ENCODE measurements at places on chromosomes 4 and X.

DNA sequence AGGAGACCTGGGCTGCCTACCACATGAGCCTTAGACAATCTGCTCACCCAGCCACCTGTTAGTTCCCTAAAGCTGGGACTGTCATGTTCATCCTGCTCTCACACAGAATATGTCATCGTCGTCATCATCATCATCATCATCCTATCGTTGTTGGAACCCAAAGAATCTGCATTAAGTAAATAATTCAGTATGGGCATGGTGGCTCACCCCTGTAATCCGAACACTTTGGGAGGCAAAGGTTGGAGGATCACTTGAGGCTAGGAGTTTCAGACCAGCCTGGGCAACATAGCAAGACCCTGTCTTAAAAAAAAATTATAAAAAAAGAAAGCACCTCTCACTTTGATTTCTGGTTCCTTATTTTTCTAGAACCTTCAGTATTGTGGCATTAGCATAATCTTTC is 6.4 kb downstream of the ENOPH1 start:
- no peak for DNase-seq

- no peak for DNase-seq
Observed at GRCh38 chrX:31796624-31797023, 724.8 kb upstream of the FTHL17 start.

GRCh38 chr4:96103086-96103485 is 263.2 kb downstream of the PDHA2 start:
- no peak for DNase-seq

DNA sequence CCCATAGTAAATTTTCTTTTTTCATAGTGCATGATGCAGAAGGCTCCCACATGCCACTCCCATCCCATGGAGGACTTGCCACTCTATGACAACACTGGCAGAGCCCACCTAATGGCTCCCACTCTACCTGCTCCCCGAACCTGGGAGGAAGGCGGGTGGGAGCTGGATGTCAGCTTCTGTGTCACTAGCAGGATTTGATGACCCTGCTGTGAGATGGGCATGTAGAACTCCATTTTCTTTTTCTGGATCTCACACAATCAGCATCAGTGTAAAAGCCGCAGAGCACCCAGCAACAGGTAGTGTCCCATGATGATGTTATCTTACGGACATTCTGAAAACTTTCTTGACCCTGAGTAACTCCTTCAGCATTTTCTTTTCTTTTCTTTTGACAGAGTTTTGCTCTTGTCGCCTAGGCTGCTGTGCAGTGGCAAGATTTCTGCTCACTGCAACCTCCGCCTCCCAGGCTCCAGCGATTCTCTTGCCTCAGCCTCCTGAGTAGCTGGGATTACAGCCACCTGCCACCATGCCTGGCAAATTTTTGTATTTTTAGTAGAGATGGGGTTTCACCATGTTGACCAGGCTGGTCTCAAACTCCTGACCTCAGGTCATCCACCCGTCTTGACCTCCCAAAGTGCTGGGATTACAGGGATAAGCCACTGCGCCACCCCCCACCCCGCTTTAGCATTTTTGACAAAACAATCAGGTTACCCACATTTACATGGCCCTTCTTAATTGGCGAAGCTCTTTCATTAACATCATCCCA is 15.0 kb upstream of the ADH1A start:
- DNase-seq: no peak

DNA sequence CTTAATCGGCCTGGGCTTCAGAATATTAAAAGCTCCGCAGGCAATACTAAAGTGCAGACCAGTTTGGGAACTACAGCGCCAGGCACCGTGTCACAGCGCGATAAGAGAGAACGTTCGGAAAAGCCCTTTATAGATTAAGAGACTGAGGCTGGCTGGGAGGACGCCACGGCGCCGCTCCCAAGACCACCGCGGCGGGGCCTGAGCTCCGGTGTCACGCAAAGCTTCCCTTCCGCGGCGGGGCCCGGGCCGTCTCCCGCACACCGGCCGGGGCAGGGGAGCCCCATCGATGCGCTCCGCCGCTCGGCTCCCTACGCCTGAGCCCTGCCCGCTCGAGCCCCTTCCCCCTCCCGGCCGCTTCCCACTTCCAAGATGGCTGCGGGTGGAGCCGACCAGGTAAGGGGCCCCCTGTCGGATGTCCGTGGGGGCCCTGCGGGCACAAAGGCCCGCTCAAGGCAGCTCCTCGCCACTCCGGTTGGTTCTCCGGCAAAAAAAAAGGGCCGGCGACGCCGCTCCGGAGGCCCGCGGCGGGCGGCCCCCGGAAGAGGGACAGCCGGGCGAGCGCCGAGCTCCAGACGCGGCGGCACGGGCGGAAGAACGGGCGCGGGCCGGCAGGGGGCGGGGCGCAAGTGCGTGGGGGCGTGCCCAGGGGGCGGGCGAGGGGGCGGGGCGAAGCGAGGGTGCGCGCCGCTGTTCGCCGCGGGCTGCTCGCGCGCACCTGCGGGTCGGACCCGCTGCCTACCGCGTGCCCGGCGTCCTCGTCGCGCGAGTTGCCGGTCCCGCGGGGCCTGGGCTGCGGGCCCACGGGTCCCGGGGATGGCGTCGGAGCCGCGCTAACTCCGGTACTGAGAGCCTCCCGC is at the start of gene TBC1D14:
TSS of gene TBC1D14 (plus strand) at position 714 of the 857 bp plus-strand sequence. CDS start 13,564 bp downstream, outside the sequence.
- DNase-seq: peak; percentile 82

GRCh38 chr4:160026721-160027120 is 923.8 kb downstream of the RAPGEF2 start:
- DNase-seq: no peak

GRCh38 chr4:5632571-5632970 is 75.8 kb downstream of the EVC2 start:
- no peak for DNase-seq

DNA sequence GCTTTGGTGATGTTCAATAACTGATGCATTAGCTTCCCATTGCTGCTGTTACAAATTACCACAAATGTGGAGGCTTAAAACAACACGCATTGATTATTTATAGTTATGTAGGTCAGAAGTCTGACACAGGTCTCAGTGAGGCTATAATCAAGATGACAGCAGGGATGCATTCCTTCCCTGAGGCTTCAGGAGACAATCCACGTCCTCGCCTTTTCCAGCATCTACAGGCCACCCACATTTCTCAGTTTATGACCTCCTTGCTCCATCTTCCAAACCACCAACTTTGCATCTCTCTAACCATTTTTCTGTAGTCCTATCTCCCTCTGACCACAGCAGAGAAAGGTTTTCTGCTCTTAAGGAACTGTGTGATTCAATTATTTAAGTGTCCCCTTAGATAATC is 92.5 kb downstream of the GASK1B start:
- no peak for DNase-seq

GRCh38 chrX:108699368-108699767 is 37.0 kb downstream of the IRS4 start:
- peak; percentile 62 for DNase-seq

DNA sequence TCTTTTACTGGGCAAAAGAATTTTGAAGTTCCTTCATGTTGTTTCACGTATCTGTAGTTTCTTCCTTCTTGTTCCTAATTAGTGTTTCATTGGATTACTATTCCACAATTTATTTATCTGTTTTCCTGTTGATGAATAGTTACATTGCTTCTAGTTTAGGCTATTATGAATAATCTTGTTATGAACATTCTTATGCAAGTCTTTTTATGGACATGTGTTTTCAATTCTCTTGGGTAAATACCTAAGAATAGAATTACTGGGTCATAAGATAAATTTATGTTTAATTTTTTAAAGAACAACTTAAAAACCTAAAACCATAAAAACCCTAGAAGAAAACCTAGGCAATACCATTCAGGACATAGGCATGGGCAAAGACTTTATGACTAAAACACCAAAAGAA is 70.9 kb upstream of the RXFP1 start:
- DNase-seq: no peak

- no peak for DNase-seq
Observed at GRCh38 chrX:44035571-44035970, 62.4 kb upstream of the NDP start.

Data from pons (tissue), 1 donor.